ENCODE measurements at places on chromosomes 1 and 21. TPM values are rescaled to one million over a fixed set of nuclear protein-coding genes. Genes with fewer than 3 reads are reported as not detected.

DNA sequence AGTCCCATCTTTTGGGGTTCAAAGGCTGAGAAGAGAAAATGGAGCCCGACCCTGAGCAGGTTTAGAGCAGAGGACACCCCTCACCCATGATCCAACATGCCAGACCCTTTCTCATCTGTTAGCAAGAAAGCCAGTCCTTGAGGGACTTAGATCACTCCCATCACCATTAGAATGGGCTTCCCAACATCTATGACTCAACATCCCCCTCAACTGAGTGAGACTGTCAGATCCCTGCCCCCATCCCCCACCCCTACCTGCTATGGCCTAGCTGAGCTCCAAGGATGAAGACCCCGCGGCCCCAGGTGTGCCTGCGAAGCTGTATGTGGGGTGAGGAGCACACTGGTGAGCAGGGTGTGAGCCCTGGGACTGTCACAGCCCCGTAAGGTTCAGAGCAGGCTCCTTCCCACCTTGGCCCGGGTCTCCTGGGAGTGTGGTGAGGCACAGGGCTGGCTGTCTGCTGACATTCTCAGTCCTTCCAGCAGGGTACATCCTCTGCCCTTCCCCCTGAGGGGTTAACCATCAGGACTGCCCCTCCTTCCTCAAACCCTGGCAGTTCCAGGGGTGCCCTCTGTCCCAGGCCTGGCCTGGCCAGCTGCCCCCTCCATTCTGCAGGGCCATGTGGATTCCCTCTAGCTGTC, 21.4 kb upstream of the BLACAT1 start:
- DNase-seq, result no peak

DNA sequence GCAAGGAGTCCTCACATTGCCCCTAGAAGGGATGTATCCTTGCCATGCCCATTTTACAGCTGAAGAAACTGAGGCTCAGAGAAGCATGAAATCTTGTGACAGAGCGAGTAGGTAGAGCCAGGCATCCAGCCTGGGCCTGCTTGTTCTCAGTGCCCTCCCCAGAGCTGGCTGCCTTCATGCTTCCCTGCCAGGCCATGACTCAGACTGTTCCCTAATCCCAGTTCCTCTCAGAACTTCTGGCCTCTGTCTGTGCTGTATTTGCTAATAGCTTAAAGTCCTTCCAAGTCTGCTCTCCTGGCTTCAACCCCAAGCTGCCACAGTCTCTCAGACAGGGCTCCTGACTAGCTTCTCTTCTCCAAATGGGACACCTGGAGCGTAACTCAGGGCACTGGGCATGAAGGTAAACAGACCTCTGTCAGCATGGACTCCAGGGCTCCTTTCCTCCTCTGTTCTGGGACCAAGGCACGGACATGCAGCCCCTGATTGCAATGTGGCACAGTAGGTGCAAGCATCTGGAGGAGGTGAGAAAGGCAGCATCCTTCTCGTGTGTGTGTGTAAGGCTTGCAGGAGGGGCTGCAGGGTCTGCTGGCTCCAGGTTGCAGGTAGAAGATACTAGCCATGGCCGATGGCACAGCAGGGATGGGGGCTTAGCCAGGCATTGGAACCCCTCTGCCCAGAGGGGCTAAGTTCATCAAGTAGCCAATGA, 122.7 kb downstream of the HMGB4 start:
- DNase-seq, result peak; percentile 87

- no peak for DNase-seq
Measured at GRCh38 chr1:237712586-237713157, 178.1 kb downstream of the ZP4 start.

KCNK2 gene
- 8.7 TPM for total RNA-seq
